ENCODE measurements at places on chromosomes 12 and 14. TPM values are rescaled to one million over a fixed set of nuclear protein-coding genes. Genes with fewer than 3 reads are reported as not detected.

Gene LUM
- 4,507 TPM for total RNA-seq

Gene SMCO2
- total RNA-seq, result 14.2 TPM

Gene SLCO1B1
- total RNA-seq, result not detected

Gene HPD
- total RNA-seq, result not detected

Gene NKX2-8
- not detected for total RNA-seq

Gene NOVA1
- total RNA-seq, result 51.5 TPM

Gene PTGR2
- total RNA-seq, result 16.1 TPM

Gene FOXA1
- total RNA-seq, result 2.9 TPM
